ENCODE measurements at places on chromosomes 11 and 22.

DNA sequence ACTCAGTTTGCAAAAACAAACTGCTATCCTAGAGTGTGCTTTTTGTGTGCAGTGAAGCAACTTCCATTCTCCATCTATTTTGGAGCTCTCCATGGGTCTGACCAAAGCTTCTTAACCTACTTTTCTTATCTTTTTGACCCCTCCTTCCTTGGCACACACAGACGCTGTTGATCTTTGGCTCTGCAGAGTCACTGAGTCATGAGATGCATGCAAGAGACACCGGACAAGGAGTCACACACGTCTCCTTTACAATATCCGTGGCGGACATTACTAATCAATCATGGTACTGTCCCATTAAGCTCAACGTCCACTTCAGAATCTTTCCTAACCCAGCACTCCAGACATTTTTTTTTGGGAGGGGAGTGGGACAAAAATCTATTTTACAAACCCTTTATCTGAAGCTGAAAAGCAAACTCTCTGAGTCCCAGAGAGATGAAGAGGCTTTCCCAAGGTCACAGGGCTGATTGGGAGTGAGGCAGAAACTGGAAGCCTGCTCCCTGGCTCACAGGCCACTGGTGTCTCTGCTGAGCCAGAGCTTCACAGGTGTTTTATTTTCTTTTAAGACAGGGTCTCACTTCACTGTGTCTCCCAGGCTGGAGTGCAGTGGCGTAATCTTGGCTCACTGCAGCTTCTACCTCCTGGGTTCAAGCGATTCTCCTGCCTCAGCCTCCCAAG is 165.8 kb upstream of the SYT13 start:
- no peak for DNase-seq

DNA sequence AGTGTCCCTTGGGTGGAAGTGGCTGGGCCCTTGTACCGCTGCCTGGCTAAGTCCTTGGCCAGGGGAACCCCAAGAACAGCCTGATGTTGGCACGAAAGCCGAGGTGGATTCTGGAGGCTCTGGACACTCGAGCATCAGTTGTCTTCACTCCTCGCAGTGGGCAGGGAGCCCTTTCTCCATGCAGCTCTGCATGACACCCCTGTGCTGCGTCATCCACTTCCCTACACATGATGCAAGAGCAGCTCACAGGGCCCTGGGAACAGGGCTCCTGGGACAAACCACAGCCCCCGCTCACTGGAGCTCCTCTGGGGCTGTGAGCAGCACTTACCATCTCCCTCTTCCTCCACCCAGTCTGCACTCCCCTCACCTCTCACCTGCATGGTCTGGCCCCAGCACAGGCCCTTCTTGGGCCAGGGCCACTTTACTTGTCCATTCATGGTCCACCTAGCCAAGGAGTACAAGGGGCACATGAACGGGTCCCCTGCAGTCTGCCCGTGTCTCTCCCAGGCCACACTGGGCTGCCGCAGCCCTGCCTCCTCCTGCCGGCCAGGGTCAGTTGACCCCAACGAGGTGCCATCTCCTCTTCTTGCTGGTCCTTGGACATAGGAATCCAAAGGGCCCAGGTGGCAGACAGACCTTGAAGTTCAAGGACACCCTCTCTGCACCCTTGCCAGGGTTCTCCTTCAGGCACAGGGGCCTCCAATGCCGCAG is 66.5 kb downstream of the IGF2 start:
- DNase-seq, result no peak

- no peak for DNase-seq
Observed at GRCh38 chr22:35219012-35219411, 38.3 kb upstream of the HMGXB4 start.

DNA sequence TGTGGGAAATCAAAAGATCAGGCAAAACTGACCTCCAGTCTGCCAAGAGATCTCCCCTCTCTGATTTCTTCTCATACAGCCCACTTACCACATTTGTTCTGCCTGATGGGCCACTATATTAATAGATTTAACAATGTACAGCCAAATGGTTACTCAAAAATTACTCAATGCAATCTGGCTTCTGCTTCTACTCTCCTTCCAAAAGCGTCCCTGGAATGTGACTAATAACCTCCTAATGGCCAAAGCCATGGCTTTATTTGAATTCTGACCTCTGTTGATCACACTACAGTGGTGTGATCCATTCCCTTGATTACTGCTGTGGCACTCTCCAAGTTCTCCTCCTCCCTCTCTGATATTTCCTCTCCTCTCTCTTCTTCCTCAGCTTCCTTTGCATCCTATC is 86.2 kb downstream of the MPPED2 start:
- no peak for DNase-seq

GRCh38 chr11:82732348-82732733 is 1.3 kb downstream of the FAM181B start:
- no peak for DNase-seq

GRCh38 chr11:134558258-134558835 is 146.3 kb upstream of the B3GAT1 start:
- DNase-seq, result no peak

Measured in stimulated activated CD4-positive, alpha-beta T cell treated with anti-CD3 and anti-CD28 coated beads, TNF-alpha, amount 100 ng/mL, for 1 hour (primary cell).